ENCODE measurements at places on chromosomes 5 and 9.

DNA sequence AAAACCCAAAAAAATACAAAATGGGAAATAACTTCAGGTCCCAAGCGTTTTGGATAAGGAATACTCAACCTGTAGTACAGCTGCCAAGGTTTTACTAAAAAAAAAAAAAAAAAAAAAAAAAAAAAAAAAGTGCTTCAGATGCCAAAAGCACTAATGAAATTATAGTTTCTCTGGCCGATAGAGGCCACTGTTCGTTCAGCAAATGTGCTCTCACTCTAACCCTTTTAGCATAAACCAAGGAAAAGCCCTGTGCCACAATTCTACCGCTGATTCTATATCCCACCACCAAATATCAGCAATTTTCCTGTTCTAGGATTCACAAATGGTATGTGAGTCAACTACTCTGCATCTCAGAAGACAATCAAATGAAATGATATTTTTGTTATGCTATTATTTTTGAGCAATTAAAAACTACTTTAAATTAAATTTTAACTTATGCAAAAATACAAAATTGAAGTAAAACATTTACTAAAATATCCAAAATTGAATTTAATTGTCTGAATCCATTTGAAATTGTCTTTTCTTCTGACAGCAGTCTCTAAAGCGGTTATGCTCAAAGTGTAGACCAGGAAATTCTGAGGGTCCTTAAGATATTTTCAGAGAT is 79.8 kb downstream of the RICTOR start:
- DNase-seq, result peak; percentile 70

- DNase-seq, result peak; percentile 100
Observed at GRCh38 chr5:89313044-89313443, 430.1 kb upstream of the MEF2C start.

GRCh38 chr5:147920420-147921030 is 14.2 kb upstream of the C5orf46 start:
- DNase-seq, result no peak

- DNase-seq, result peak; percentile 24
Observed at GRCh38 chr9:29691758-29692407, 2118.6 kb upstream of the C9orf72 start.

DNA sequence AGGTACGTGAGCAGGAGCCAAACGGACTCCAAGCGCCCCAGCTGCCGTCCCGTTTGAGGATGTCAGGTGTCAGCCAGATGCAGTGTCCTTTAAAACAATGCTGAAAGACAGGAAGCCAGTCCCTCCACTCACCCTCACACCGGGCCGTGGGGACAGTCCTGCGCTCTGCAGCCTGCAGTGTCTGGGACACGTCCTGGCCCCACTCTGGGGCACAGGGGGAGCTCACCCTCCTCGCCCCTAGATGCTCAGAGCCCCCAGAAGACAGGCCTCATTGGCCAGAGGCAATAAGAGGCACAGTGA is 79.7 kb downstream of the ZNF354C start:
- DNase-seq, result no peak
